Activated T-cell treated with anti-CD3 and anti-CD28 coated beads, Interleukin-2, amount 50 U/mL, for 48 hours (primary cell): ENCODE measurements at places on chromosomes 6 and 20.

DNA sequence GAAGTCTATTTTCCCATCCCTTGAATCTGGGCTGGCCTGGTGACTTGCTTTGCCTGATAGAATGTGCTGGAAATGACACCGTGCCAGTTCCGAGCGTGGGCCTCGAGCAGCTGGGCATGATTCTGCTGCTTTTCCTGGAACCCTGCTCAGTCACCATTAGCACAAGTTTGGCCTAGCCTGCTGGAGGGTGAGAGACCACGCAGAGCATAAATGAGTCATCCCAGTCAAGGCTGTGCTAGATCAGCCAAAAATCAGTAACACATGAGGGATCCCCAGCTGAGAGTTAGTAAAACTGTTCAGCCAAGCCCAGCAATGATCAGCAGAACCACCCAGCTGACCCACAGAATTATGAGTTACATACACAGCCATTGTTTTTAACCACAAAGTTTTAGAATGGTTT lies 74.8 kb upstream of the TOP1 start:
- DNase-seq, result no peak

DNA sequence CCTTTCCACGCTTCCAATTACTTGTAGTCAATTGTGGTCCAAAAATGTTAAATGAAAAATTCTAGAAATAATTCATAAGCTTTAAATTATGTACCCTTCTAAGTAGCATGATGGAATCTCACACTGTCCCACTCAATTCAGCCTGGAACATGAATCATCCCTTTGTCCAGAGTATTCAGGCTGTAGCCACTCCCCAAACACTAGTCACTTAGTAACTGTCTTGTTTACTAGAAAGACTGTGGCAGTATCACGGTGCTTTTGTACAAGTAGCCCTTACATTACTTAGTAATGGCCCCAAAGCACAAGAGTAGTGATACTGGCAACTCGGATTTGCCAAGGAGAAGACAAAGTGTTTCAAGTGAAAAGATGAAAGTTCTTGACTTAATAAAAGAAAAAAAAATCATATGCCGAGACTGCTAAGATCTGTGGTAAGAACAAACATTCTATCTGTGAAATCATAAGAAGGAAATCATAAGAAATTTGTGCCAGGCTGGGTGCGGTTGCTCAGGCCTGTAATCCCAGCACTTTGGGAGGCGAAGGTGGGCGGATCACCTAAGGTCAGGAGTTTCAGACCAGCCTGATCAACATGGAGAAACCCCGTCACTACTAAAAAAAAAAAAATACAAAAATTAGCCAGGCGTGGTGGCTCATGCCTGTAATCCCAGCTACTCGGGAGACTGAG lies 168.5 kb upstream of the SIM1 start:
- no peak for DNase-seq

DNA sequence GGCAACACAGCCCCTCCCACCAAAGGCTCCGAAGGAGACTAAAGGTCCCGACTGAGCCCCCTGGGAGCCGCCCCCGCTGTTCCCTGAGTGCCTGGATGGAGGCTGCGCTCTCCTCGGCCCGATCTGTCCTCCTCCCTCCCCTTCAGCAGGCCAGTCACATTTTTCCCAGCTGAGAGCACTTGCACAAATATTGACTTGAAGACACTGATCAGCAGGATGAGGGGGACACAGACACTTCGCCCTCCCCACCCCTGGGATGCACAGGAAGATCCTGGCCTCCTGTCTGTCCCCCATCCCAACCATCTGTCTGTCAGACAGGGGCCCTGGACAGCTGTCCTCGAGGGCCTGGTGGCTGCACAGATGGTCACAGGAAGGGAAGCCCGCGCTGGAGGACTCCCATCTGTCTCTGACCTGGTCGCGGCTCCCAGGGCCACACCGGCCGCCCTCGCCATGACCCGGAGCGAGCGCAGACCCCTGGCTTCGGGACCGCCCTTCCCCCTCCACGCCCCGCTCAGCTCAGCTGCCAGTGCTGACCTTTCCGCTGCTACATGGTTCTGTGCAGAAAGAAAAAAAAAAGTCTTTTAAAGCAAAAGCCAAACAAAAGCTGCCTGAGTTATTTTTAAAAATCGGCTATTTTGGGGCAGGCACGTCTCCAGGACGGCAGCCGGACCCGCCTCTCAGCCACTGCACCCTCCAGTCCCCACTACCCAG lies 11.1 kb downstream of the LAMA5 start:
- no peak for DNase-seq

DNA sequence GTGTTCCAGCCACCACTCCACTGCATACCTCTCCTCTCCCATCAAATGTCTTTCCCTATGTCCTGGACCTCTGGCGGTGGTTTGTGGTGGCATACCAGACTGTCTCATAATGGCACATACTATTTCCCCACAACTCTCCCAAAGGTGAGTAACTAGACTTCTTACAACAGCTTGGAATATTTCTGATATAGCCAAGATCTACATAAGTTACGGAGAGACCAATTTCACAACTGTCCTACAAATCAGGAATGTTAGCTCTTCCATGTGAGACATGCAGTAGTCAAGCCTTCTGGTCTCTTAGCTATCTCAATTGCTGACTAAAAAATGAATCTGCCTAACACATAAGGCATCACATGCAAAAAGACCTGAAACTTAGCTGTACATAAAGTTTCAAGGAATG lies 588.9 kb downstream of the RNF144B start:
- no peak for DNase-seq

- DNase-seq, result no peak
Observed at GRCh38 chr6:39843305-39844020, 51.3 kb downstream of the DAAM2 start.

DNA sequence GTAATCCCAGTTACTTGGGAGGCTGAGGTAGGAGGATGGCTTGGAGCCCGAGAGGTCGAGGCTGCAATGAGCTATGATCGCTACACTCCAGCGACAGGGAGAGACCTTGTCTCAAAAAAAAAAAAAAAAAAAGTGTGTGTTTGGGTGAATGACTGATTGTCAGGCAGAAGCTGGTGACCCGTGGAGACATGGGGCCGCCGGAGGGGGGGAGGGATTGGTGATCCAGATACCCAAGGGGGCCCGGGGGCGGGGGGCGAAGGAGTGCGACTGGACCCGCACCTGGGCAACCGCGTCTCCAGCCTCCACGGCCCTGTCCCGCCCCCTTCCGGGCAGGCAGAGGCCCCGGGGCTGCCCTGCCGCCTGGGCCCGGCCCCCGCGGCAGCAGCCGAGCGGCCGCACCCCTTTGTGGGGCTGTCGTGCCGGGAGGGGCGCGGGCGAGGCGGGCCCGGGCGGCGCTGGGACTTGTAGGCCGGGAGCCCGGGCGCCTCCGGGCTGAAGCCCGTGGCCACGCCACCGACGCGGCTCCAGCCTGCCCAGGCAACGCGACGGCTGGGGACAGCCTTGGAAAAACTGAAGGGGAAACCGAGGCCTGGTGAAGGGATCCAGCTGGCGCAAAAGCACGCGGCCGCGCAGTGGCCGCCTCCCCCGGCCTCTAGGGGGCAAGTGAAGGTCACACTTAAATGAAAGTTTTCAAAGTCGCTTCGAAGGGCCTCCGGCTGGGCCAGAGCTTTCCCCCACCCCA lies 2.1 kb upstream of the RBM38 start:
- DNase-seq, result no peak
